ENCODE measurements at places on chromosomes 2 and 18.

DNA sequence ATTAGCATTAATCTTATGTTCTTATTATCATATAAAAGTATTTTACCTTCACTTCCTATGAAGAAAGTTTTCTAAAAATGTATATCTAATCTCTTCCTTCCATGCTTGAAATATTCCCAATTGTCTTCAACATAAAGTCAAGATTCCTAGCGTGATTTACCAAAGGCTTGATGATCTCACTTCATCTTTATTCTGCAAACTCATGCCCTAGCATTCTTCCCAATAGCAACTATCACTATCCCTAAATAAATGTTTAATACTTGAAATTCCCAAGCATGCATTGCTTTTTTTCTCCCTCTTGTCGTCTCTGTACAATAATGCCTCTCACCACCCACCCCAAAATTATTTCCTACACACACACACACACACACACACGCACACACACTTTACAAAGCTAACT lies 125.8 kb downstream of the VWC2L start:
- no peak for DNase-seq

- no peak for DNase-seq
Observed at GRCh38 chr2:1453561-1453960, 40.3 kb downstream of the TPO start.

DNA sequence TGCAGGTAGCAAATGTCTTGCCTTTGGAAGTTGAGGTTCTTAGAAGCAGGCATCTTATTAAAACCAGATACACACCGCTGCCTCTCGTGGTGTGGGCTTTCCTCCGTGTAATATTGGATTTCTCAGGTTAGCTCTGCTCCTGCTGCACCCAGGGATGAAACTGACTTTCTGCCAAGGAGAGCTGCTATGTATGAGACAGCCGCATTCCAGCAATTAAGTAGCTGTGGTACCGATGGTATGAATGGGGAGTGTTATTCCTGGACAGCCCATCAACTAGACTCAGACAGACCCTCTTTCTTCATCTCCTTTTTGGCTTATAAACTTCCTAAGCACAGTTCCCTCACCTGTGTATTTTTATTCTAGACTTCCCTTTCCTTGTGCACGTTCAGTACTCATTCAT lies 6.8 kb upstream of the EHD3 start:
- no peak for DNase-seq

- DNase-seq, result no peak
Observed at GRCh38 chr18:56152551-56153310, 485.7 kb downstream of the TXNL1 start.

- DNase-seq, result no peak
Observed at GRCh38 chr2:241052677-241053360, 49.3 kb downstream of the MTERF4 start.

DNA sequence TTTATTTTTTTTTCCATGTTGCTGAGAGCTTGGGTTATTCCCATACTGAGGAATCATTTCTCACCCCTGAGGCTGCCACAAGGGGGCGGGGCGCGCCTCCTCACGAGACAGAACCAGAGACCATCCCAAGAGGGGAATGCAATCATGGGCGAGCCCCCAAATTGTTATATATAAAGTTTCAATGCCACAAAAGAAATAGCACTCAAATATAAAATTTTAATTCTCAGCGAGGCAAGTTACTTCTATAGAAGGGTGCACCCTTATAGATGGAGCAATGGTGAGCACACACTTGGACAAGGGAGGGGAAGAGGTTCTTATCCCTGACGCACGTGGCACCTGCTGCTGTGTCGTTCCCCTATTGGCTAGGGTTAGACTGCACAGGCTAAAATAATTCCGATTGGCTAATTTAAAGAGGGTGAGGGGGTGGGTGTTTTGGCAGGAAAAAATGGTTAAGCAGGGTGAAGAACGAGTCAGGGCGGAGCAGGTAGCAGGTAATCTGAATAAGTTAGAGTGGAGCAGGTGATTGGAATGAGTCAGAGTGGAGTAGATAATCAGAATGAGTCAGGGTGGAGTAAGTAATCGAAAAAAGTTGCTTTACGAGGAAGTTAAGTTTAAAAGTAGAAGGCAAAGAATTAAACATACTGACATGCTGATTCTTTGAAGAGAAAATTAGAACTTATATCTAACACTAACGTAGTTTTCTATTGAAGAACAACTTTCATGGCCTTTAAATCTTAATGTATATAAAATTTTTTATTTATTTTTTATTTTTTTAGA lies 177.5 kb downstream of the MTCL1 start:
- no peak for DNase-seq

Data from NCI-H2029 treated with DMSO at 0.1 percent for 48 hours (cell line).